ENCODE measurements at places on chromosomes 6 and 20.
A peak's percentile ranks its signal among the peaks of the same experiment; 100 is the strongest.

GRCh38 chr6:11921017-11921438 lies 91.1 kb upstream of the HIVEP1 start:
- DNase-seq, result no peak

- no peak for DNase-seq
Observed at GRCh38 chr6:3825331-3825831, 23.8 kb upstream of the FAM50B start.

DNA sequence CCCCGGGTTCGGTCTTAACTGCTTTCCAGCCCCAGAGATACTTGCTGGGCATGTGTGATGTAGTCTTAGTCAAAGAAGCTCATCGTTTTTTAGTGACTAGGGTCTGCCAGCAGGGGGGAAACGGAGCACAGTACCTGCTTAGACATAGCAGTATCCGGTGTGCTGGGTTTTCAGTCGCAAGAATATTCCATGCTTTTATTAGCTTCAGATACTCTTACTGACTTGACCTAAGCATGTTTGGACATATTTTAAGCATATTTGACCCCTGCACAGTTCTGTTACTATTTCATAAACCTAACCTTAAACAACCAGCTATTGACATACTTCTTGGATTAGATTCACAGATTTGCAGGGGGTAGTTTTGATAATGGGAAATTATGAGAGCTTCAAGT lies 3.0 kb downstream of the E2F3 start:
- DNase-seq, result peak; percentile 60

DNA sequence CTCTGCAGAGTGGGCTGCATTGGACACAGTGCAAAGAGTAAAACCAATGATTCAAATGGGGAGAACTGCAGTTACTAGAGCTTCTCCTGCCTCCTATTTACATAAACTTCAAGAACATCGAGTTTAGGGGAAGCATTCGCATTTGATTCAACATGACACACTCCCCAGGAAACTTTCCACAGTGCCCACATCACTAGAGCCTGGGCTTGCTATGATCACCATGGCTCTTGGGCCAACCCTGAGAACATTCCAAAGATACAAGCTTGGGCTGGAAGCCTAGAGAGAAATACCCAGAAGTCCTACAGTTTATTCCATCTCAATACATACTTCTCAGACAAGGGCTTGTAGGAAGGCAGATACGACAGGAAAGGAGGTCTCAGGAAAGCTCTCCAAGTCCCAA lies 337.9 kb downstream of the CD83 start:
- DNase-seq, result no peak

GRCh38 chr6:42334870-42335269 lies 116.9 kb downstream of the TRERF1 start:
- no peak for DNase-seq

DNA sequence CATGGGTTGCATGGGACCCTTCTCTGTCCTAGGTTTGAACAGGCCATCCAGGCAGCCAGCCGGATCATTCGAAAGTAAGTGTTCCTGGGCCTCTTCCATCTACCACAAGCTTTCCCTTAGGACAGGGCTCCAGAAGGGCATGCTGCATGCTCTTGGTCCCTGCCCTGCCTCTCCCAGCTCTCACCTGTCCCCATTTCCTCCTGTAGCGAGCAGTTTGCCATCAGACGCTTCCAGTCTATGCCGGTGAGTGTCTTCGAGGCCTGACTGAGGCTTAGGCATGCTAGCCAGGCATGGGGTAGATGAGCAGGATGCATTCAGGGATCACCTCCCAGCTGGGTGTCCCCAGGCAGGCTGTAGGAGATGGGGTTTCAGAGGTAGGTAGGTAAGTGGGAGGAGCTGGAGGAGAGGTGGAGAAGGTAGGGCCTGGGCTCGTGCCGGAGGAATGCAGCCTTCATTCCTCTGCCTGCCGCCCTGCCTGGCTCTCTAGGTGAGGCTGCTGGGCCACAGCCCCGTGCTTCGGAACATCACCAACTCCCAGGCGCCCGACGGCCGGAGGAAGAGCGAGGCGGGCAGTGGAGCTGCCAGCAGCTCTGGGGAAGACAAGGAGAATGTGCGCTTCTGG lies 4.3 kb downstream of the CDC25B start:
- no peak for DNase-seq

GRCh38 chr20:57210054-57210910 lies 56.2 kb downstream of the BMP7 start:
- no peak for DNase-seq

DNA sequence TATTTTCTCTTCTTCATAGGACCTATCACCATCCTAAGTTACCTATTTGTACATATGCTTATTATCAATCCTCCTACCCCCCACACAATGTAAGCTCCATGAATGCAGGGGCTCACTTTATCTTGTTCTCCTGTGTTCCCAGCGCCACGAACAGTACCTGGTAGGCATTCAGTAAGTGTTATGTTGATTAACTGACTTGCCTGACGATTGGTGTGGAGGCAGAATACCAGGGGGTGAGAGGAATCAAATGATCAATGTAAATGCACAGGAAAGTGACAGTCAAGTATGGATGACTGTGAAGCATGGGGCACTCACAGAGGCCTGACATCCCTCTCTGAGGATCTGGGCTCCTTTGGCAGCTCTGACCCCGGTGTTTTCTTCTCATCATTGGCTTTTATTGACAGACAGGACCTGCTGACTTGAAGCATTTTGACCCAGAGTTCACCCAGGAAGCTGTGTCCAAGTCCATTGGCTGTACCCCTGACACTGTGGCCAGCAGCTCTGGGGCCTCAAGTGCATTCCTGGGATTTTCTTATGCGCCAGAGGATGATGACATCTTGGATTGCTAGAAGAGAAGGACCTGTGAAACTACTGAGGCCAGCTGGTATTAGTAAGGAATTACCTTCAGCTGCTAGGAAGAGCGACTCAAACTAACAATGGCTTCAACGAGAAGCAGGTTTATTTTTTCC lies 6.1 kb upstream of the IFT52 start:
- no peak for DNase-seq

DNA sequence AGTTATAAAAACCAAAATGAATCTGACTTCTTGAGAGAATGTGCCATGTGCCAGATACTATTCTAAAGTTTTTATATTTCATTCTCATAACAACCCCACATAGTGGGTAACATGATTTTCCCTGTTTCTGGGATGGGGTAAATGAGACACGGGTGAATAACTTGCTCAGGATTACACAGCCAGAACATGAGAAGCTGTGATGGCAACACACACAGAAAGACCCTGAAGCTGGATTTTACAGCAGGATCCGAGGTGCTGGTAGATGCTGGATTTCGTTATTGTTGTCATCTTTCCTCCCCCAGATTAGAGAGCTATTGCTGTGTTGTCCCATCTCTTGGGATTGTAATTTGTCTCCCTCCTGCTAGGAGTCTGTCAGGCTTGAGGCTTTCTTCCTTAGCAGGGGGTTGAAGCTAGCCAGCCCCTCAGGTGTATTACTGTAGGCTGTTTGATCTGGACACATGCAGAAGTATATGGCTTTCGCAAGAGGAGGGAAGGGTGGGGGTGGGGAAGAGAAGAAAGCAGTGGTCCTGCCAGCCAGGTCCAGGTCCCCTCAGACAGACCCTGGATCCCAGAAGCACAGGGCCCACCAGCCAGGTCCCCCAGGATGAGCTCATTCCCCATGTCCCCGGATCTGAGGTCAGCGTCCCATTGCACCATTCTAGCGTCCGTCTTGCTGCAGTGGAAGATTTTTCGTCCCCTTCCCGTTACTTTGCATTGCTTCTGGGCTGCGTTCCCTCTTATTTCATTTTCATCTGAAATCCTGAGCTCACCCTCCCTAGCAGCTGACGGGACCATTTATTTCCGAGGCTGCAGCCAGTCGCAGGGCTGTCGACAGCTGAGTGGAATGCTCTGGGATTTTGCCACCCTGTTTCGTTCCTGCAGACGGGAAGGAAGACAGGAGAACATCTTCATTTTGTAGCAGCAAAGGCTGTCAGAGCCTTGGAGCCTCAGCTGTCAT lies 7.3 kb upstream of the KCNG1 start:
- no peak for DNase-seq

DNA sequence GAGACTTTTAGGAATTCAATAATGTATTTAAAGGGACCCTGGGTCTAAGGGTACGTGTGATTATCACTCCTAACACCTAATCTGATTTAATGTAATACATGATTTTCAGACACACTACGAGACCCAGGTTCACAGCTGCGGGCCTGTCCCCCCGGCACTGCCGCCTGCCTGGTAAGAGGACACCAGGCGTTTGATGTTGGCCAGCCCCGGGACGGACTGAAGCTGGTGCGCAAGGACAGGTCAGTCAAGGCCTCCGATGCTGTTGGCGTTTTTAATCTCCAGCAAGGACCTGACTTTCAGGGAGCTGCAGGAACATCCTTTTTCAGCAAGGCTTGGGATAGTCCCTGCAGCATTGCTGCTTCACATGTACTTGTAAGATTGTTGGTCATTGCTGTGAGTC lies 58.2 kb downstream of the IGF2R start:
- no peak for DNase-seq

- DNase-seq, result no peak
Observed at GRCh38 chr6:169640351-169640852, 61.4 kb downstream of the WDR27 start.

DNA sequence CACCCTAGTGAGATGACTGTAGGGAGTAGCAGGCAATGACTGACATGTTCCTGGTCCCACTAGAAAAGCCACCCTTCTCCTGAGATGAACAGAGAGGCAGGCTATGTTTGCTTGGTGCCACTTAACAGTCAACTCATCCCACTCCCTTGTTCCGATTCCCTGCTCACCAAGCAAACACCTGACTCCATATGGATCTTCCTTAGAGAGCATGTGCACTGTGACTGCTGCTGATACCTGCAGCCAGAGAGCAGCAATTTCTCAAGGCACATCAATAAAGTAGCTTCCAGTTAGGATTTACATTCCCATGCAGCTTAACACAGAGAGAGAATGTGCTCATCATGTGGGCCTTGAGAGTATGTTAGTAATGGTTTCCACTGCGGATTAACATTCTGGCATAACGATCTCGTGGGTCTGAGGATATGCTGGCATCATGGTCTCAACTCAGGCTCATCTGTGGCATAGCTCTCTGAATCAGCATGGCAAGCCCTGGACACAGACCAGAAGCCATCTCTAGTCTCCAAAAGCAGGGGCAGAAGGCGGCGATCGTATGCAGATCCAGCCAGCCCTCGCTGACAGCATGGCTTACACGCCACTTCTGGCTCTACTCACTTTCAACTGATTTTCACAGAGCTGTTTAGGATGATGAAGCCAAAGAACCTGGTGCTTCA lies 43.9 kb downstream of the ATXN1 start:
- DNase-seq, result no peak

DNA sequence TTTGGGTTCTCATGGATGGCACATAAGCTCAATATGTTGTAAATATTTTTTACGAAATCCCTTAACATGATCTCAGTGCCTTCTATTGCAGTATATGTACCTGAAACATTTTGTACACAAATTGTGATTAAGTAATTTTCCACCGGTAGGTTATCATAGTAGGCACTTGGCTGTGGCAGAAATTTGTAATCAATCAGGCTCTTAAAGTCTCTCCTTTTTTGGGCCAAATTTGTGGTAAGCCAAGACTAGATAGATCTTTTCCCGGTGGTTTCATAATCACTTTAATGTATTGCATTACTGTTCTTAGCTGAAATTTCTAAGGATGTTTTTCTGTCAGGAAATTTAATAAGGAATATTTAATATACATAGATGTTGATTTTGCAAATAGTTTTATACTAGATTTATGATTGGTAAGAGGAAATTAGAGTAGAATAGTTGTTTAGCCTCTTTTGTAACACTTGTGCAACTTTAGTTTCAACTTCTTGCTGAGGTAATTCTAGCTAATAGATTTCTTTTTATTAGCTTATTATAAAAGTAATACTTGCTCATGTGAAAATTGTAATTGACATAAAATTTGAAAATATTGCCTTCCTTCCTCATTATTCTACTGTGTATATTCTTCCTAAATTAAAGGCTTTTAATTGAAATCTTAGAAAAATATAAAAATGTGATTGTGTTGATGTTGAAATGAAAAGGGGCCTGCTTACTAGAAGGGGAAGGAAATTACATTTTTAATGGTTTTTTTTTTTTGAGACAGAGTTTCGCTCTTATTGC lies 3.2 kb downstream of the PCMT1 start:
- DNase-seq, result no peak

DNA sequence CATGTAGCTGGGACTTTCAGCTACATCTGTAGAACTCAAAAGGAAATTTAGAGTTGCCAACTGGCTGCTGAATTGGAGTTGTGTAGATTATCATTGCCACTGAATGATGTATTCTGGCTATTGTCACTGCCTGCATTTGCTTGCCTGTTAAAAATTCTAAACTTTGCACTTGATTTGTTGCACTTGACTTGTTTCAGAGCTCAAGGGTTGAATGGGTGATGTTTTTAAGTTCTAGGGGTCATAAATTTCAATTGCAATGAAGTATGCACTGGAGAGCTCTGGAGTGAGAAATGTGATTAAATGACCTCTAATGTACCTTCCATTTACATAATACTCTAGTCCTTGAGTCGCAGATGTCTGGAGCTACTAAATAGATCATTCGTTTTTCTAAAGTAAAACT lies 102.4 kb downstream of the TNFRSF21 start:
- no peak for DNase-seq

DNA sequence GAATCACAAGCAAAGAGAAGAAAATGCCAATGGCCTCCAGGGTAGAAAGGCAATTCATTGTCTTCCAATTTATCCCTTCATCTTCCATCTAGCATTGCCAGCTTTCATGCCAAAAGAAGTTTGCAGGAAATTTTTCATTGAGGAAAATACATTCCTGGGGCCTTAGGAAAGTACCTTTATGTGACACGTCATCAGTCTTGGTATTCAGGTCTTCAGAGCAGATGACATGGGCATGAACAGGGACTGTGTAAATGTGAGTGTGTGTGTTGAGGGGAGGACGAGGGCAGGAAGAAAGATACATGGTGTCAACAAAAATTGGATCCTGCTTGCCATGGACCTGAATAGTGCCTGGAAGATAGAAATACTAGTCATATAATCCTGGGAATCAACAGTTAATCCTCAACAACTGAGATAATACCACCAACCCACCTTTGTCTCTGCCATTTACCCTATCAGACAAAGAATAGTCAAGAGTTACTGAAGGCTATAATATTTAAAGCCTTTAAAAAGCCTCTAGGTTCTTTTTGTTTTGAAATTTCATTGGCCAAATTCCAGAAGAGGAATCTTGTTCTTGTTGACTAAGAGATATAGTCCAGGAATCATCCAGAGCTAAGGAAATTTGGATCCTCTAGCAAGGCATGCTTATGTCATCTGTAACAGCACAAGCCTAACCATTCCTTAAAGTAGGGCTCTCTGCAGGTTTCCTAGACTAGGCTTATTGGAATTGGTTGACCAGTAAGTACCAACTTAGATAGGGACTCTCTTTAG lies 405.8 kb upstream of the SASH1 start:
- DNase-seq, result no peak

GRCh38 chr20:36631646-36632045 lies 14.3 kb downstream of the SLA2 start:
- DNase-seq, result no peak

- DNase-seq, result no peak
Observed at GRCh38 chr6:2429032-2429431, 183.6 kb upstream of the GMDS start.

GRCh38 chr6:91613481-91613880 lies 1026.6 kb upstream of the MAP3K7 start:
- DNase-seq, result no peak

GRCh38 chr20:40980828-40981310 lies 47.8 kb upstream of the TOP1 start:
- DNase-seq, result no peak
